ENCODE measurements at places on chromosomes 11 and 22.

- no peak for DNase-seq
Observed at GRCh38 chr22:41957941-41958556, 6.1 kb downstream of the SMIM45 start.

- no peak for DNase-seq
Observed at GRCh38 chr22:25900390-25900789, 158.4 kb downstream of the MYO18B start.

- no peak for DNase-seq
Observed at GRCh38 chr11:61587541-61587941, 6.7 kb upstream of the SYT7 start.

DNA sequence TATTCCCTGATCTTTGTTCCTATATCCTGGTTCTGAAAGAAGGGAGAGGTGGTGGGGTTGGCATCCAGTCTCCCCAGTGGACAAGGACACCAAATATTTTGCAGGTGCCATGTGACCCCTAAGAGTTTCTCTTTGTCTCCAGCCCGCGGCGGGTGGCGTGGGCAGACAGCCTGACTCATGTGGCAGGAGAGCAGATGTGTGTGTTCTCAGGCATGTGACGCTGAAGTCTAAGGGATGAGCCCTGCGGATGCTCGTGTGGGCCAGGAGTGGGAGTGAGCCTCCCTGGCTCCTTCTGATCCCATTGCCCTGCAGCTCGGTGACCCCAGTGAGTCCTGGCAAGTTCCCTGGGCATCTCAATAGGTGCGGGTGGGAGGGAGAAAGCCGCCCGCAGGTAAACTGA is 94.8 kb upstream of the TBCEL start:
- no peak for DNase-seq

- no peak for DNase-seq
Observed at GRCh38 chr11:33827206-33827605, 52.9 kb upstream of the FBXO3 start.
